Forelimb muscle (tissue), 1 donor: ENCODE measurements at places on chromosomes 2 and 18.

DNA sequence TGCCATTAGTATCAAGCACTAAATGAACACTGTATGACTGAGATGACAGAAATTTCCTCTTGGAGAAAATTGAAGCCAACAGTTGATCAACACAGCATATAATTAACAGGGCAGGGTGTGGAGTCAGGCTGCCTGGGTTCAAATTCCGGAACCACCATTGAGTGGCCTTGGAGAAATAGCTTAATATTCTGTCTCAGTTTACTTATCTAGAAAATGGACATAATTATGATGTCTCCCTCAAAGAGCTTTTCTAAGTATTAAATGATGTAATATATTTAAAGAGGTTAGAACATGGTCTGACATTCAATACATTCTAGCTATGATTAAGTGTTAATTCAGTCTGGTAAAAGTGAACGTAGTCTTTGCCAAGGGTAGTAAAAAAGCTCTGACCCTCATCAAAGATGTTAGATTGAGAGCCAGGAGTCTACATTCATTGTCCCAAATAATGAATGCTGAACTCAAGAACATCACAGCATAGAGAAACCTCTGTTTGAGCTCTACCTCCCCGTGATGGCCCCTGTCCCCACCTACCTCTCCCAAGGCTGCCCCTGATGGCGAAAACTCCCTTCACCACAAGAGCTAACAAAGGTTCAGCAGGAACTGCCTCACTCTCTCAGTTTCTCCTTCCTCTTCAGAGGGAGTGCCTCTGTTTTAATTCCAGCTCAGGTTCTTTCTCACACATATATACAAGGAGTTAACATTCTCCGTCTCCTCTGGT is 2.7 kb upstream of the VWA3B start:
- DNase-seq, result no peak

DNA sequence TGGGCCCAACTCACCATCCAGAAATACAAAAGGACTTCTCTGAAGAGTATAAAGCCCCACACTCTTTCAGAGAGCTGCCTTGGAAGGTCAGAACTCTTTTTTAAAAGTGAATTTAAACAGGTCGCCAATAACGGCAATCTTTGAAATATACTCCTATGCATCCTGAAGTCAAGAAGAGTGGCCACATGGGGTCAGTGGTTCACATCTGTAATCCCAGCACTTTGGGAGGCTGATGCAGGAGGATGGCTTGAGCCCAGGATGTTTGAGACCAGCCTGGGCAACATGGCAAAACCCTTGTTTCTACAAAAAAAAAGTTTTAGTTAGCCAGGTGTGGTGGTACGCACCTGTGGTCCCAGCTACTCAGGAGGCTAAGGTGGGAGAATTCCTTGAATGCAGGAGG is 68.1 kb upstream of the FZD7 start:
- no peak for DNase-seq

- DNase-seq, result no peak
Measured at GRCh38 chr2:16566701-16567100, 98.9 kb downstream of the CYRIA start.

DNA sequence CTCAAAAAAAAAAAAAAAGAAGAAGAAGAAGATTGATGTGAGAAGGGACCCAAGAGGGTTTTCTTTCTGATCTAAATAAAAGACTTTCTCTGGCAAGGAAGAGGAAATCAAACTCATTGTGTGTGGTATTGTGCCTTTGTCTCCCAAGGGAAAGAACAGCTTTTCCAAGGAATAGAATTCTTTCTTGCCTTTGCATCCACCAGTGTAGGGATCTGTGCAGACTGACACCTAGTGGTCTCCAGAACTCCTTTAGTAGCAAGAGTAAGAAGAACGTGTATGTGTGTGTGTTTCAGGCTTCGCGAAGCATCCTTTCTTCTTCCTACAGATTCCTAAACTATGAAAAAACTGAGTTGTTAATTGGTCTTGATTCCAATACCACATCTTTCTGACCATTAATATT is 33.5 kb upstream of the CRIM1 start:
- DNase-seq, result no peak

GRCh38 chr18:33875029-33875565 is 297.1 kb downstream of the ASXL3 start:
- no peak for DNase-seq

- no peak for DNase-seq
Measured at GRCh38 chr2:16244153-16244965, 304.0 kb downstream of the MYCN start.

DNA sequence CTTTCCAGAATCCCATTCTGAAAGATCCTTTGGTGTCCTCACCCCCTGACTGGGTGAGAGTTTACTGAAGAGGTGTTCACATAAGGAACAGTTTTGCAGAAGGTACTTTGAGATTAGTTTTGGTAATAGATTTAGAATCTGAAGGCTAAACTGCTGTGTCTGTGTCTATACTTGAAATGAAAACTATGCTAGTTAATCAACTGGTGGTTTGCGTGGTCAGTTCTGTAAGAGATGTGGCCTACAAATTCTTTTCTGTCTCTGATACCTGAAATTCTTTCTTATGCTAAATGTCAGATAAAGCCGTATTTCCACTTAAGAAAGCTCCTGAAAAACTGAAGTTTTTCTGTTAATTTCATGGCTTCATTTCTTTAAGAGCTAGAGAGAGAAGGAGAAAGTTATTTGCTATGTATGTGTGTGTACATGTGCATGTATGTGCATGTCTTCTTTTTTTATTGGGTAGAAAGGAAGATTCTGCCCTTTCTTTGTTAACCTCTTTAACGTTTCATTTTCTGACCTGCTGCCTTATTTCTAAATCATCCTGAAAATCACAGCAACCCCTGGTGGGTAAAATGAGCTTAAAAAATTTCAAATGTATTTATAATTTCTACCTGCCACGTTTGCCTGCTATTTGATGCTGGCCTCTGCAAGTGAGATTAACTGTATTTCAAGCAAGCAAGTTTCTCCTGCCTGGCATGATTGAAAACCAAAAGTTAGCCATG is 552.0 kb upstream of the NRP2 start:
- DNase-seq, result no peak

- no peak for DNase-seq
Measured at GRCh38 chr2:236175548-236176150, 7.5 kb upstream of the GBX2 start.

DNA sequence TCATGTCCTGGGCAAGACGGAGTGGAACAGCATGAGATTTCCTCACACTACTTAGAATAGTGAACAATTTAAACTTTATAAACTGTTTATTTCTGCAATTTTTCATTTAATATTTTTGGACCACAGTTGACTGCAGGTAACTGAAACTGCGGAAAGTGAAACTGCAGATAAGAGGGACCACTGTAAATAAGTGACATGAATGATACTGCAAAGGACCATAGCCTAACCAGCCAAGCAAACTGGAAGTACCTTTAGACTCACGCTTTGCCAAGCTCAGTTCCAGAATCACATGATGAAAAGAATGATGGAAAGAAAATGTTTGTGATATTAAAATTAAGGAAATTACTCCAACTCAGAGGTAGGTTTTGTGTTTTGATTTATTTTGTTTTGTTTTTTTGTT is 94.6 kb upstream of the ITGA4 start:
- no peak for DNase-seq

DNA sequence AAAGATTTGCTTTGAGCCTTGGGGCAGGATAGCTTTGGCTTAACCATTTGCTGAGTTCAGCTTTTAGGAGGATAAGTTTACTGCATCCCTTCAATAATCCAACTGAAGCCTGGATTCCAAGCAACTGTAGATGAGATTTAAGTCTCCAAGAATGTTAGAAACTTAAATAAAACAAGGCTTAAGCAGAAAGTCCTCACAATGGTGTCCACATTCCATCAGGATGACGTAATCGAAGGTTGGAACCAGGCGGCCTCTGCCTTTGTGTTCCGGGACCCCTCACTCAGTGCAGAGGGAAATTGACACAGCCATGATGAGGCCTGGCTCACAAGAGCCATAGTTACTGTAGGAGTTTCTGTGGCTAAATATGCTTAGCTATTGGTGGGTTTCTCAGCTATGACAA is 260.4 kb downstream of the LPIN1 start:
- no peak for DNase-seq

- no peak for DNase-seq
Measured at GRCh38 chr2:190636361-190636760, 12.5 kb upstream of the NAB1 start.

GRCh38 chr2:191620144-191620543 is 57.8 kb upstream of the NABP1 start:
- no peak for DNase-seq

DNA sequence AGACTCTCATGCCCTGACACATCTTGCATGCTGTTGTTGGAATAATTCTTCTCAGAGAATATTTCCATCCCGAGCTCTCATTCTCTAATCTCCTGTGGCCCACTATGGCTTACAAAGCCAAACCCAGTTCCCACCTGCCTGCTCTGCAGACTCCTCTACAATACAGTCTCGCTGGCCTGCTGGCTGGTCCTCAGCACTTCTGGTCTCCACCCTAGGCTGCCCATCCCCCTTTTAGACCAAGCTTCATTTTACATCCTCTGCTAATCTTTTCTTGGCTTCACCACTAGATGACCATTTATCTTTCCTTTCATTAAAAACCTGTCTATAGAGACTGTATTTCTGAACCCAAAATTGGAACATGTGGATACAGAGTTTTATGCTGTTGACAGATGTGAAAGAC is 42.5 kb upstream of the YPEL5 start:
- DNase-seq, result peak; percentile 1

DNA sequence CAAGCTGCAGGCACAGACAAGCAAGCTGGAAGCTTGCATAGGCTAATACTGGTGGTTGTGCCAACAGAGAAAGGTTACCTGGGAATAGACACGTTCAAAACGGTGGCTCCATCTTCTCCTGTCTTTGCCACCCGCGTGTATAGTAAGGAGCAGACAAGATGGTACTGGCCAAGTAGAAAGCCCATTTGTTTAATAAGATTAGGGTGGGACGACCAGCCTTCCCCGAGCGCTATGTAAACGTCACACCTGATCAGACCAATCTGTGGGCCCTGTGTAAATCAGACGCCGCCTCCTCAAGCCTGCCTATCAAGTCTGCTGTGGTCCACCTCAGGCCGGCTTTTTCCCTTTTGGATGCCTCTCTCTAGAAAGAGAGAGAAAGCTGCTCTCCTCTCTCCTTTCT is 189.2 kb downstream of the LAMA1 start:
- no peak for DNase-seq

GRCh38 chr2:63789338-63790020 is 52.2 kb upstream of the UGP2 start:
- peak; percentile 90 for DNase-seq

- DNase-seq, result no peak
Measured at GRCh38 chr2:23954325-23955014, 14.2 kb downstream of the UBXN2A start.

- no peak for DNase-seq
Measured at GRCh38 chr2:55901941-55902340, 21.6 kb downstream of the EFEMP1 start.

GRCh38 chr2:219631904-219632759 is 4.7 kb downstream of the SLC4A3 start:
- DNase-seq, result no peak

- DNase-seq, result no peak
Measured at GRCh38 chr18:2850816-2851215, 4.0 kb downstream of the EMILIN2 start.

GRCh38 chr2:111534910-111535352 is 349.1 kb downstream of the ANAPC1 start:
- DNase-seq, result no peak

- DNase-seq, result peak; percentile 50
Measured at GRCh38 chr18:5295231-5295920, at the start of gene ZBTB14. Gene ZBTB14 (minus strand): TSS chr18:5295726. CDS start chr18:5293246, 2,480 bp downstream.

- DNase-seq, result no peak
Measured at GRCh38 chr2:61845320-61845719, 8.5 kb downstream of the FAM161A start.

DNA sequence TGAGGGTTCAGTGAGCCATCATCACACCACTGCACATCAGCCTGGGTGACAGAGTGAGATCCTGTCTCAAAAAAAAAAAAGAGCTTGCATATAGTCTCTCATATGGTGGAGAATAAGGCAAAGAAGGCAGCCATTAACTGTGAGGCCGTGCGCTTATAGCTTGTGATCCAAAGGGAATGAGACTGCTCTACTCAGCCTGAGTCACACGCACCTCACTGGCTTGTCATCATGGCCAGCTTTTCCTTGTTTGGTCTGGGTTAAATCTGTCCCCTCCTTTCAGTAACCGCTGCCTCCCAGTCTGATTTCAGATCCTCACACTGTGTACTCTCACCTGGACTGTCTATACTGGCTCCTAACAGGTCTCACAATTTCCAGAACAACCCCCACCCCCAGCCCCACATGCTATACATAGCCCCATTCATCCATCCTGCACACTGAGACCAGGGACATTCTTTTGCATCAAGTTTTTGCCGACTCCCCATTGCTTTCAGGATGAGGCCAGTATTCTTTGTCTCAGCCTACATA is 35.3 kb upstream of the ANKRD44 start:
- no peak for DNase-seq

DNA sequence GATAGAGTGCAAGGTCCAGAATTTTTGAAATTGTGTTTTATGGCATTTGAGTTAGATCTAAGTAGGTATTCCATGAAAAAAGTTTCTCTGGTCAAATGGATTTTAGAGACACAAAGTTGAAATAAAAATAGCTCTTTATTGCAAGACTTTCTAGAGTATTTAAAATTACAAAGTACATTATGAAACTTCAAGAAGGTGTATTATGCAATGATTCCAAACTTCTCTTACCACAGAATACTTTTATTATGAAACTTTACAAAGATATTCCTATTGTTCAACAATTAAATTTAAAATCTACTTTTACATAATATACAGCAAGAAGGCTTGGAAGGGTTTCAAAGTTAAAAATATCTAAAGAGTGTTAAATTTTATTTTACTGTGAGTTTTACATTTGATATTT is 65.9 kb downstream of the CALCRL start:
- no peak for DNase-seq

DNA sequence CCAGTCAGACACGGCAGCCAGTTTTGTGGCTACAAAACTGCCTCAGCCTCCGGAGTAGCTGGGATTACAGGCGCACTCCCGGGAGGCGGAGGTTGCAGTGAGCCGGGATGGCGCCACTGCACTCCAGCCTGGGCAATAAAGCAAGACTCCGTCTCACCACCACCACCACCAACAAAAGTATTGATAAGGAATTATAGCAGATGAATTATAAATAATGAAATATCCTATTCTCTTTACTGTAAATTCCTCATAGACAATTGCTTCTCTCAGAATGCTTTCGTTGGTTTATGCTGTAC is 1.4 kb upstream of the FAM161A start:
- no peak for DNase-seq

DNA sequence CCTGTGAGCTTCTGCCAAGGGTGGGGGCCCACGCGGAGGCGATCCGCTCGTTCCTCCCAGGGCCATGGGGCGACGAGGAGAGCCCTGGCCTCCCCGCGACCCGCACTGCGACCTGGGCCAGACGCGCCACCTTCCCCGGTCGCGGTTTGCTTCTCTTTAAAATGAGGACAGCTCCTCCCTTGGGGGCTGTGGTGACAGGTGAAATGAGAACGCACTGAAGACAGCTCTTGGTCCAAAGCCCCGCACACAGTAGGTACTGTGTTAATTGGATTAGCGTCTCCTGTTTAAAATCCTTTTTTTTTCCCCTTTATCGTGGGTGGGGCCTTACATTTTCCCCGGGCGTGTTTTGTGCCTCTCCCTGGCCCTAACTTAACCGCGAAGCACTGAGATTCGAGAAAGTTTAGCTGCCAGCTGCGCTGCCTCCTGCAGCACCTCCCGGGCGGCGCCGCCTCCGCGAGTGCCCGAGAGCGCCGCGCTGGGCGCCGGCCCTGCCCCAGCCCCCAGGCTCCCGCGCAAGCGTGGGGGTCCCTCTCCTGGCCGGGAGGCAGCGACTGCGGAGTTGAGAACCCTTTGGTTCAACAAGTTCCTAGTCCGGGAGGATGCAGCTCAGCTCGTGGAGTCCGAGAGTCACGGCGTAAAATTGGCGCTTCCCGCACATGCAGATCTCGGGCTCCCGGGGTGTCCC is 1.1 kb downstream of the HPCAL1 start:
- DNase-seq, result no peak
